H4 (cell line): ENCODE measurements at places on chromosomes 11 and 22. TPM values are rescaled to one million over a fixed set of nuclear protein-coding genes. Genes with fewer than 3 reads are reported as not detected.

The SYT13 gene
- total RNA-seq = 0.06 TPM in 1 of 2 replicates, not detected in the other

The OR51B5 gene
- total RNA-seq = 28.2 and 31.4 TPM in 2 replicates

The PATE3 gene
- total RNA-seq = not detected in 2 replicates

The POU2AF2 gene
- not detected in 2 replicates for total RNA-seq

The TMEM191B gene
- total RNA-seq = not detected in 2 replicates

The TMA7B gene
- not detected in 2 replicates for total RNA-seq

The SPDYC gene
- total RNA-seq = not detected in 2 replicates

The CARD10 gene
- total RNA-seq = 2.8 and 3.9 TPM in 2 replicates

The MRTFA gene
- 13.6 and 20.5 TPM in 2 replicates for total RNA-seq

The UBQLN3 gene
- total RNA-seq = not detected in 2 replicates

The MMP8 gene
- total RNA-seq = not detected in 2 replicates

- DNase-seq = no peak
These were observed 47.0 kb upstream of the GNAZ start for GRCh38 chr22:23023294-23023693.

DNA sequence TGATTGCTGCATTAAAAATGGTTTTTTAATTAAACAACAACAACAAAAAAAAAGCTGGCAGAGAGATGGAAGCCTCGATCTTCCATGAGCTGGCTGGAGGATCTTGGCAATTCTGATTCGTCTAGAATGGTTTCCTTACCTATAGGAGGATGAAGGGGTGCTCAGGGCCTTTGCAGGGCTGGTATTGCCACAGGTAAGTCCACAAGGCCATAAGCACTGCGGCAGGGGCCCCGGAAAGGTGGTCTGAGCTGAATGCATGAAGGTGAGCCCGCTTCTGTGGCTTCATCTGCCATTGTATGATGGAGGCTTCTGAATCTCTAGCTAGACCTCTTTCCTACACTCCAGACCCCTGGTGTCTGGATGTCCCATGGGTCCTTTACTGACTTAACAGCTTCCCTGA, 101.5 kb downstream of the TSPAN18 start:
- DNase-seq = no peak

- DNase-seq = no peak
These were observed 100.2 kb downstream of the C11orf87 start for GRCh38 chr11:109522116-109522755.

- DNase-seq = no peak
These were observed 151.8 kb upstream of the CADM1 start for GRCh38 chr11:115656041-115656440.

GRCh38 chr11:125551835-125552342, 17.4 kb upstream of the EI24 start:
- DNase-seq = no peak

- peak; percentile 48 for DNase-seq
These were observed 634.3 kb downstream of the OPCML start for GRCh38 chr11:132898021-132898420.

- DNase-seq = no peak
These were observed 23.6 kb upstream of the RNASEH2C start for GRCh38 chr11:65744026-65744698.

GRCh38 chr11:102347462-102348370, 702 bp downstream of the BIRC2 start:
- no peak for DNase-seq

DNA sequence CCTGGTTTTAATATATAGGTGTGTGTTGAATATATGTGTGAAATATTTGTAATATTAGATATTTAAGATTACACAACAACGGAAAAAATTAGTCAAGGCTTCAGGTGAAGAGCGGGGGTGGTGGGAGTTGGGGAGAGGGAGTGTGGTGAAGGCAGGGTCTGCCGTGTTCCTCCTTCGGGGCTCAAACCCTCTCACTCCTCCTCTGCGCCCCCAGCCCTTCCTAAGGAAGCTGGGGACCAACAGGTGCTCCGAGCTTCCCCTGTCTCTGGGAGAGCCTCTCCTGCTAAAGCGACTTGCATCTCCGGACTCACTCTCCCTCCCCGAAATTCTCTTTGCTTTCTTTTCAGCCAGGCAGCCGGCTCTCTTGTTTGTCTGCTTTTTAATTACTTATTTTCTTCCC, 960 bp upstream of the CADM1 start:
- DNase-seq = no peak

DNA sequence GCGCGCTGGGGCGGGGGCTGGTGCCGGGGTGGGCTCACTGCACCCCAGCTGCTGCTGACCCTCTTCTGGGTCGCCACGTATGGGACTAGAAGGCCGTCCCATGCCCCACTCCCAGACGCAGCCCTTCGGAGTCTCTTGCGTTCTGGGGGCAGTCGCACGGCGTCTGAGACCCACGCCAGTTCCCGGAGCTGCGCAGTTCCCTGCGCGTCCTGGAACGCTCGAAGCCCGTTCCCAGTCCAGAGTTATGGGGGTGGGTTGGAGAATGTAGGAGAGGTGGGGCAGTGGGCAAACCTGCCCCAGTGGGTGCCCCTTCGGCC, 375 bp downstream of the LAYN start:
- no peak for DNase-seq

DNA sequence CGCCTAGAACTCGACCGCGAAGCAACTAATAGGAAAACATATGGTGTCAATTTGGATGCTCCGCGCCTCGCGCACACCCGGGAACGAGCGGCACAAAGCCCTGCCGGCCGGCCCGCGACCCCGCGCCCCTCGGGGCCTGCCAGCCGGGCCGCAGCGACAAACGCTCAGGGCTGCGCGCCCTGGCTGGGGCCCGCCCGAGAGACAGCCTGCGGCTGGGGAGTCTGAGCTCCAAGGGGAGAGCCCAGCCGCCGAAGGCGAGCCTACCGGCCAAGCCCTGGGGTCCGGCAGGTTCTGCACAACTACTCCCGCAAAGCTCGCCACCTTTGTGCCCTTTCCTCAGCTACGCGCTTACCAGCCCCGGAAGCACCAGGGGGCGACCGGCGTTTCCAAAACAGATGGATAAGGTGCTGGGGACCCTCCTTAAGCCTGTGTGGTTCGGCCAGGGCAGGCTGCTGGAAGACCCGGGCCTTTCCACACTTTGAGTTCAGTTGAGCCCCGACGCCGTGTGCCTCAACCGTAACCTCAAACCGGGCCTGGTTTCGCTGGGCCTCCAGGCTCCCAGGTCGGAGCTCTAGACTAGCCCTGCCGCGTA, 6.0 kb downstream of the PAX6 start:
- DNase-seq = no peak

DNA sequence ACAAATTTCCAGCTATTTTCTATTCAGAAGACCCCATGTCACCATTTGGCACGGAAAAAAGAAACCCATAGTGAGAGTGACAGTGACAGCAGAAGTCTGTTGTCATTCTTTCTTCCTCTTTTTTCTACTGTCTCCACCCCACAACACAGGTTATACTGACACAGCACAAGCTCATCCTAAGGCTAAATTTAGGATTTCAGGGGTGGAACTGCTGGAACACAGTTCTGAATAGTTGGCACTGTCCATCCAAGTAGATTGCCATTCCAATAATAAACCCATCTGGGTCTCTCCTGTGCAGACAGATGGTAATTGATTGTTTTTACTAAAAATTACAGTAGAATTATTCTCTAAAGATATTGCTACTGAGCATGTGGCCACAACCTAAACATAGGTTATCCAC, 95.2 kb upstream of the C11orf87 start:
- DNase-seq = no peak

- DNase-seq = peak; percentile 23
These were observed 13.7 kb downstream of the GDPD4 start for GRCh38 chr11:77287615-77288273.

DNA sequence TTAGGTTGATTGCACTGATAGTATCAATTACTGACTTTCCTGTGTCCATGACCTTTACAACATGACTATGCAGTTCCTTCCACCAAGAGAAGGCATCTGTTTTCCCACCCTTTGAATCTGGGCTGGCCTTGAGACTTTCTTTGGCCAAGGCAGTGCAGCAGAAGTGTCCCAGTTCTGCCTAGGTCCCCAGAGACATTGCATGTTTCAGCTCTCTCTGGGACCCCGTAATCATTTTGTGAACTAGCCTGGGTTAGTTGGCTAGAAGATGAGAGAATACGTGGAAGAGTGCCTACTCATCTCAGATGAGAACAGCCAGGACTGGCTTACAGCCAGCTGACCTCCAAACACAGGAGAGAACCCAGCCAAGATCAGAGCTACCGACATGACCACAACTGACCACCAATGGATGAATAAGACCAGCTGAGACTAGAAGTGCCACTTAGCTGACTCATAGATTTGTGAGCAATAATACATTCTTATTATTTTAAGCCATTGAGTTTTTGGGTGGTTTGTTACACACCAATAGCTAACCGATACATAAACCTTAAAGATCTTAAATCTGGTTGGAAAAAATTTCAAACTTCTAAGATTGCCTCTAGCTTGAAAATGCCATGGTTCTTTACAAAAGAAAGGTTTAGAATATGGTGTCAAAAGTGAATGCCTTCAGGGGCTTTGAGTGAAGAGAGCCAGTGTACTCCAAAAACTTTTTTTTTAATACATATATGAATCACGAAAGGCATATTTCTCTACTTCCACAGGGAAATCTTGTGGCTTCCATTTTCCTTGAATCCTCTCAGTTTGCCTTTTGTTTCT, 145.2 kb downstream of the FBXO7 start:
- DNase-seq = no peak

DNA sequence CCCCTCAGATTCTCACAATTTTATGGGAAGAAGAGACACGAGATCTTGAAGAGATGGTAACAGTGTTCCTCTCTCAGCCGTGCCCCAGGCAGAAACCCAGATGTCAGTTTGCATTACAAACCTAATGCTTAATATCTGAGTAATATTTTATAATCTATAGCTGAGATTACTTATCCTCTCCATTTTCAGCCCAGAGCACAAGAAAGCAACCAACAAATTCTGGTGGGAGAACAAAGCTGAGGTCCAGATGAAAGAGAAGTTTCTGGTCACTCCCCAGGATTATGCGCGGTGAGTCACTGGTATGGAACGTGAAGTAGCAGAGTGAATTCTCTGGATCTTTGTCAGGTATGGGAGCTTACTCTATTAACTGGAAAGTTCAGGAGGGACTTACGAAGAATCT, 884 bp downstream of the CENATAC start:
- DNase-seq = peak; percentile 51

- no peak for DNase-seq
These were observed 5.8 kb downstream of the TSPAN18 start for GRCh38 chr11:44732564-44732963.

DNA sequence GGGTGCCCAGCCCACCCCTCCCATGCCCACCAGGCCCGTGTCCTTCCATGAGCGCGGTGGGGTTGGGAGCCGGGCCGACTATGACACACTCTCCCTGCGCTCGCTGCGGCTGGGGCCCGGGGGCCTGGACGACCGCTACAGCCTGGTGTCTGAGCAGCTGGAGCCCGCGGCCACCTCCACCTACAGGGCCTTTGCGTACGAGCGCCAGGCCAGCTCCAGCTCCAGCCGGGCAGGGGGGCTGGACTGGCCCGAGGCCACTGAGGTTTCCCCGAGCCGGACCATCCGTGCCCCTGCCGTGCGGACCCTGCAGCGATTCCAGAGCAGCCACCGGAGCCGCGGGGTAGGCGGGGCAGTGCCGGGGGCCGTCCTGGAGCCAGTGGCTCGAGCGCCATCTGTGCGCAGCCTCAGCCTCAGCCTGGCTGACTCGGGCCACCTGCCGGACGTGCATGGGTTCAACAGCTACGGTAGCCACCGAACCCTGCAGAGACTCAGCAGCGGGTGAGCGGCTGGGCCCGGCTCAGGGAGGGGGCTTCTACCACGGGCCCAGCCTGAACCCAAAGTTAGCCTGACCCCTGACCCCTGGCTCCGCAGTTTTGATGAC, 3.0 kb downstream of the PKP3 start:
- DNase-seq = peak; percentile 68

DNA sequence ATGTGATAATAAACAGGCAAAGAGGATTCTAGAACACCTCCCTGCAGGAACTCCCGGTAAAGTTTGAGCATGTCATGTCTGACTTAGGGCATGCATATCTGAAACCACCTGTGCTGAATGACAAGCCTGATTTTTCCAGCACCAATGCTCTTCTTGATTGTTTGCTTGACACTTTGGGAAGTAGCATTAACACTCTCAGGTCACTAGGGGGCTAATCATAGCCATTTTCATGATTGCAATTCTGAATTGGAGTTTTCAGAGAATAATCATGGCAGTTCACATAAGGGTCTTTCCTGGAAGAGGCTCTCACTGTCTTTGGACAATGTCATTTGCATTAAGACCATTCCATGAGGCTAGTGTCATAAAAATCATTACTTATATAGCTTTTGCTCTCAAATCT, 234.4 kb upstream of the MTNR1B start:
- no peak for DNase-seq

DNA sequence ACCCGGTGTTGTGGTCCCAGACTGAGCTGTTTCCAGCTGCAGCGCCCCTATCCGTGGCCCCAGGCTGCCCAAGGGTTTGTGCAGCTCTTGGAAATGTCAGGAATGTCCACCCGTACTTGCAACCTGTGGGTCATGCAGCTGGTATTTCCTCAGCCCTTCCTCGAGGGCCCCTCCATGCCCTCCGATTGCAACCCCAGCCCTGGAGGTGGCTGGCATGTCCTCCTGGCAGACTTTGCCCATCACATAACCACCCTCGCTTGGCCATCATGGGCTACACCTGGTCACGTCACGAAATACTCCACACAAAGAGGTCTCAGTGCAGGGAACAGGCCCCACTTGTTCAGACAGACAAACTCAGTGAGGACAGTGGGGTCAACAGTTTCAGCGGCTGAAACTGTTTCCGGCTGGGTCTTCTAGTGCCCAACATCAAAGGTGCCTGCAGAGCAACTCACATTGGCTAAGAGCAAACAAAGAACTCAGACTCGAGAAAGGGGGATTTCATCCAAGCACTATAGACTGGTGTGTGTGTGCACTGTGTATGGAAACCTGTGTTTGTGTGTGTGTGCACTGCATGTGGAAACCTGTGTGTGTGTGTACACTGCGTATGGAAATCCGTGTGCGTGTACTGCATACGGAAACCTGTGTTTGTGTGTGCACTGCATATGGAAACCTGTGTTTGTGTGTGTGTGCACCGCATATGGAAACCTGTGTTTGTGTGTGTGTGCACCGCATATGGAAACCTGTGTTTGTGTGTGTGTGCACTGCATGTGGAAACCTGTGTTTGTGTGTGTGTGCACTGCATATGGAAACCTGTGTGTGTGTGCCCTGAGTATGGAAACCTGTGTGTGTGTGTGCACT, 72.8 kb upstream of the CCND1 start:
- no peak for DNase-seq

DNA sequence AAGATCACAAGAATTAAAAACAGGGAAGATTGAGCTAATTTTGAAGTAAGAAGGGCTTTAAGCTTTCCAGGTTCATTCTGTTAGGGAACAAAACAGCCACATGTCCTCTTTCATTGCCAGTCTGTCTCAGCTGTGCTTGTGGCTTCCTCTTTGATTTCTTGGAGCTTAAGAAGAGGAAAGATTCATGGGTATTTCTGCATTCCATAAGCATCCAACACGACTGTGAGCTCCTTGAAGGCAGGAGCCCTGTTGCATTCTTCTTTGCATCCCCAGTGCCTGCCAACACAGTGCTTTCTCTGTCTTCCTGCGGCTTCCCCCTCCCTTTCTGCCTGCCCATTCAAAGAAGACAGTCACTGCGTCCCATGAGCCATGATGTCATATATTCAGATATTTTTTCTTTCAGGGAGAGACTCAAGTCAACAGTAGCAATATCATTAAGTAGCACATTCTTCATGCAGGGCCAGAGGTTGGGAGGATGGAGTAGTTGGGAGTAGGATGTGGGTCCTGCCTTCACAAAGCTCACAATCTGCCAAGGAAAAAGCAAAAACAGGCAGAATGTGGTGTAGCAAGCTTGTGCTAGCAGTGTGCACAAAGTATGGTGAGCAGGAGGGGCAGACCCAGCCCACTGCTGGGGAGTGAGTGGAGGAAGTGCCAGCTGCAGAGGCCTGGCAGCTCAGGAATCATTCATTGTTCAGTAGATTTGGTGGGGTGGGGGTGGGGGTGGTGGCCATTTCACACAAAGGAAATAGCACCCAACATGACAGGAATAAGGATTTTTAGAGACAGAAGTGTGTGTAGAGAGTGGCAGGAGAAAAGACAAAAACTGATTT, 162.1 kb upstream of the RASSF10 start:
- no peak for DNase-seq
